ENCODE measurements at places on chromosomes 16 and 17.

- DNase-seq, result no peak
Observed at GRCh38 chr16:7714775-7715174, 382.1 kb downstream of the RBFOX1 start.

- no peak for DNase-seq
Observed at GRCh38 chr16:72219282-72219681, 47.3 kb upstream of the PMFBP1 start.

GRCh38 chr16:75578212-75578611 is 12.0 kb downstream of the GABARAPL2 start:
- DNase-seq, result no peak

DNA sequence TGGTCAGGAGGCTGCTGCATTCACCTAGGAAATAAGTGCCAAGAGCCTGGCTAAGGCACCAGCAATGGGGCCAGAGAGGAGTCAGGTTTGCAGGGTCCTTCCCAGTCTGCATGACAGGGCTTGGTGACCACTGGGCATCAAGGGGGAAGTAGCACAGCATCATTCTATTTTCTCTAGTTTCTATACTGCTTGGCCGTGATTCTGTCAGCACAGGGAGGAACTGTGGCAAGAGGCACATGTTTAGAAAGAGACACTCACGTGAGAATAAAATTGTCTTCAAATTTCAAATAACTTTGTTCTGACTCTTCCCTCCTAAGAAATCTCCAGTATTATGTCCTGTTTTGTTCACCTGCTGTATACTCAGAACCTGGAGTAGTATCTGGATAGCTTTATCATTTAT is 37.8 kb downstream of the ERN1 start:
- DNase-seq, result no peak

GRCh38 chr17:17412326-17412725 is 64.5 kb upstream of the MED9 start:
- DNase-seq, result no peak

DNA sequence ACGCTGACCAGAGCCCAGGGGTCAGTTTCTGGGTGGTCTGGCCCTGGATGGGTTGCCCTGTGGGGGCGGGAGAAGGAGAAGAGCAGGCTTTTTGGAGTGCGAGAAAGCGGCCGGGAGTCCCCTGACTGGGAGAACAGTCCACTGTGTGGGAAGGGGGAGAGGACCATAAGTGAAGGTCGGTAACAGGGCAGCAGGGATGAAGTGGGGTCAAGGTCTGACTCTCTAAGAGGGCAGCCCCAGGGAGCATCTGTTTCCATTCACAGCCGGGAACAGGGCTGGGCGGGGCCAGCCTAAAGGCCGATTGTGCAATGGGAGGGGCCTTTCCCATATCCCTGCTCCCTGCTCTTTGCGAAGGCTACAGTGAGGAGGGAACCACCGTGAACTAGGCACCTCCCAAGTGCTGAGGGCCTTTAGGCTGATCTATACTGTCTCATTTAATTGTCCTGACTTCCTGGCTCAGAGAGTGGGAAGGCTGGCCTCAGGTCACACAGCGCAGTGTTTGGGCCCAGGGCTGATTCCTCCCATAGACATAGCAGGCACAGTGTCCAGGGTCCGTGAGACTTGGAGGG is 10.4 kb upstream of the WFDC1 start:
- no peak for DNase-seq

- no peak for DNase-seq
Observed at GRCh38 chr17:40315678-40316570, 6.9 kb downstream of the RARA start.

DNA sequence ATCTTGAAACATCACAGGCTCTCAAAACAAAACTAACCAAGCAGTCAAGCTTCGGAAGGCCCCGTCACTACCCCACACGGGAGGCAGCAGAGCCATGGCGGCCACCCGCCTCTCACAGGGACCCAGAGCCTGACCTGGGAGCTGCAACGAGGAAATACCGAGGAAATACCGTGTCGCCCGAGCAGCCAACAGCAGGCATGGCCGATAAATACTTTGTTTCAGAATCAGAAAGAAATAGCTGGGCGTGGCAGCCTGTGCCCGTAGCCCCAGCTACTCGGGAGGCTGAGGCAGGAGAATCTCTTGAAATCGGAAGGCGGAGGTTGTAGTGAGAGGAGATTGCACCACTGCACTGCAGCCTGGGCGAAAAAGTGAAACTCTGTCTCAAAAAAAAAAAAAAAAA is 6.9 kb downstream of the LMF1 start:
- DNase-seq, result no peak

GRCh38 chr17:19378416-19379360 is at the start of gene MAPK7:
TSS of gene MAPK7 (plus strand) at chr17:19378498. CDS start at chr17:19378901, 403 bp downstream.
- no peak for DNase-seq

GRCh38 chr17:62751060-62751691 is 56.9 kb downstream of the MARCHF10 start:
- DNase-seq, result no peak

DNA sequence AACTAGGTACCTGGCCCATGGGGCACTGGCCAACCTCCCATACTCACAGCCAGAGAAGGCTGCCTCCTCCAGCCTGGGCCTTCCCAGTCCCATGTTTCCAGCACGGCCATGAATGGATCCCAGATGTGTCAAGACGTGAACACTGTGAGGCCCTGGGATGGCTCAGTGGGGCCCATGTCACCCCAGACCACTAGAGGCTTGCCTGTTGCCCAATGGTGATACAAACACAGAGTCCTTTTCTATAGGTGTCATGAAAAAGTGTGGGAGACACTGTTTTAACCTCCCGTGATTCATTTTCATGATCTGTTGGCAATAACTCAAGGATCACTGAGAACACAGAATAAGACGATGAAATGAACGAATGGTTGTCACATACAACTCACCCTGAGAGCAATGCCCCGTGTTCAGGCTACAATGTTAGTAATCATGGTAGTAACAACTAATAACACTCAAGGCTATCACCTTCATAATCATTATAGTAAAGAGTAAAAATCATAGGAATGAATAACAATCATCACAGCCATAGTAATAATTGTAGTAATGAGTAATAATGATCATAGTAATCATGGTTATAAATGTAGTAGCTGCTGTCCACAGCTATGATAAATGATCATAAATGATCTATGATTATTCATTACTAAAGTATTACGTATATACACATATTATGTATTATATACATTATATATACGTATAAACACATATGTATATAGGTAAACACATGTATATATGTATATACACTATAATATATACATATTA is 64.0 kb downstream of the DYNLRB2 start:
- DNase-seq, result no peak

GRCh38 chr16:56262148-56262547 is 70.9 kb downstream of the GNAO1 start:
- no peak for DNase-seq

DNA sequence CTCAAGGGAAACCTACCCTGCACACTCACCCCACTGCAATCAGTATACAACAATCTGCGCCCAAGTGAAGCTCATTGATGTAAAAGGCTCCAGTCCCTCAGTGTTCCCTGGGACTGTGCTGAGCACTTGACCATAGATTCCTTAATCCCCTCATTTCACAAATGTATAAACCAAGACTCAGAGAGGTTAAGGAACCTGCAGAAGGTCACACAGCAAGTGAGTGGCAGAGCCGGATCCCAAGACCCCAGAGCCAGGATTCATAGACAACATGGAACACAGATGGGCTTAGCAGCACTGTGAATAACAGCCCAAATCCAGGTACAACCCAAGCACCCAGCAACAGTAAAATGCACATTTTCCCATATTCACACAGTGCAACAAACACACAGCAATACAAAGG is 225.7 kb downstream of the C16orf78 start:
- DNase-seq, result no peak

GRCh38 chr16:24309258-24310142 is 53.4 kb downstream of the CACNG3 start:
- no peak for DNase-seq

- DNase-seq, result no peak
Observed at GRCh38 chr17:40443988-40444899, 994 bp downstream of the IGFBP4 start.

- peak; percentile 94 for DNase-seq
Observed at GRCh38 chr17:17823433-17824118, 13.2 kb downstream of the SREBF1 start.

DNA sequence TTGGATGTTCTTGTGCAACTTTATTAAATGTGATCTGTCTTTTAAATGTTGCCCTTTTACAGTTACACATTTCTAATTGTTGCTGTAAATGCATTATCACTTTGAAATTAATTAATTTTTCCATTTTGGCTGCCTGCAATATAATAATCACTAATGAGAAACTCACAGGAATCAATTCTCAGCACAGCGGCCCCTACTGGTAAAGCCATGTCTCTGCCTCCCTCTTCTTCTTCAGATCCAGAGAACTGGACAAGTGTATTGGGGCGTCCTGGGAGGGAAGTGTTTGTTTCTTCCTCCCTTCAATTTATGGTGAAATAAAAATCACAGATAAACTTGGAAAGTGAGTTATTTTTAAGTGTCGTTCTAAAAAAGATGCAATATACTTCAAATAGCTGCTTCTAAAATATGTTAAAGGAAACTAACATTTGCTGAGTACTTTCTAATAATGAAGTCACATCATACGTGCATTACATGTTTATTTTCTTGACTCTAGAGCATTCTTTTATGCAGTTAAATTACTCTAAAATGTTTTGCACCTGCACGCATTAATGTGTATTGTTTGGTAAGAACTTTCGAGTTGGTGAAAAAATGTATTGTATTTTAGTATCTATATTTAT is 338.0 kb downstream of the WWOX start:
- DNase-seq, result peak; percentile 24

DNA sequence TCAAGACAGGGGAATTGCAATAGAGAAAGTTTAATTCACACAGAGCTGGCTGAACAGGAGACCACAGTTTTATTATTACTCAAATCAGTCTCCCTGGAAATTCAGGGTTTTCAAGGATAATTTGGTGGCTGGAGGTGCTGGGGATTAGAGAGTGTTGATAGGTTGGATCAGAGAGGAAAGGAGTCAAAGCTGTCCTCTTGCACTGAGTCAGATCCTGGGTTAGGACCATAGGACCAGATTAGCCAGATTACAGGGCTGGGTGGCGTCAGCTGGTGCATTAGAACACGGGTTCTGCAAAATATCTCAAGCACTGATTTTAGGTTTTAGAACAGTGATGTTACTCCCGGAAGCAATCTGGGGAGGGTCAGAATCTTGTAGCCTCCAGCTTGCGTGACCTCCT is 1.8 kb upstream of the NSMCE1 start:
- no peak for DNase-seq

GRCh38 chr17:1197379-1197778 is 17.6 kb upstream of the ABR start:
- no peak for DNase-seq

DNA sequence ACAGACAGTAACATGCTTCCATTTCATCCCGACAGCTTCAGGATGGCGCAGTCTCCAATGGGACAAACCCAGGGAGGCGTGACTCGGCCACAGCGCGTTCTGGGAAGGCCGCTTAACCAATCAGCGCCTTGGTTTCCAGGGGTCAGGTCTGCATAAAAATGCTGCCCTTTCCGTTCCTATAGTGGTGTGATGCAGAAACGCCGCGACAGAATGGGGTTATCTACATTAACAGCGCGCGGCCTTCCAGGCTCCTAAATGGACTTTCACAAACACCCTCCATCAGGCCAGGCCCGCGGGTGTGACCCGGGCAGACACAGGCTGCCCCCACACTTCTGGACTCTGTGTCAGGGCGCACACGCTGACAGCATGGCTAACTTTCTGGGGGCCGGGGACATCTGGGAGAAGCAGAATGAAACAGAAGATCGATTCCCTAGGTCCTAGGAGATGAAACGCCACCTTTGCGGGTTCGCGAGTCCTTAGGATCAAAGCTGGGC is 792 bp downstream of the TMEM231 start:
- peak; percentile 67 for DNase-seq

- peak; percentile 48 for DNase-seq
Observed at GRCh38 chr17:29567554-29568330, 759 bp upstream of the TP53I13 start.

GRCh38 chr16:60200161-60200560 is 1466.0 kb upstream of the GOT2 start:
- DNase-seq, result no peak

GRCh38 chr17:81651692-81652091 is 4.7 kb downstream of the PDE6G start:
- no peak for DNase-seq

DNA sequence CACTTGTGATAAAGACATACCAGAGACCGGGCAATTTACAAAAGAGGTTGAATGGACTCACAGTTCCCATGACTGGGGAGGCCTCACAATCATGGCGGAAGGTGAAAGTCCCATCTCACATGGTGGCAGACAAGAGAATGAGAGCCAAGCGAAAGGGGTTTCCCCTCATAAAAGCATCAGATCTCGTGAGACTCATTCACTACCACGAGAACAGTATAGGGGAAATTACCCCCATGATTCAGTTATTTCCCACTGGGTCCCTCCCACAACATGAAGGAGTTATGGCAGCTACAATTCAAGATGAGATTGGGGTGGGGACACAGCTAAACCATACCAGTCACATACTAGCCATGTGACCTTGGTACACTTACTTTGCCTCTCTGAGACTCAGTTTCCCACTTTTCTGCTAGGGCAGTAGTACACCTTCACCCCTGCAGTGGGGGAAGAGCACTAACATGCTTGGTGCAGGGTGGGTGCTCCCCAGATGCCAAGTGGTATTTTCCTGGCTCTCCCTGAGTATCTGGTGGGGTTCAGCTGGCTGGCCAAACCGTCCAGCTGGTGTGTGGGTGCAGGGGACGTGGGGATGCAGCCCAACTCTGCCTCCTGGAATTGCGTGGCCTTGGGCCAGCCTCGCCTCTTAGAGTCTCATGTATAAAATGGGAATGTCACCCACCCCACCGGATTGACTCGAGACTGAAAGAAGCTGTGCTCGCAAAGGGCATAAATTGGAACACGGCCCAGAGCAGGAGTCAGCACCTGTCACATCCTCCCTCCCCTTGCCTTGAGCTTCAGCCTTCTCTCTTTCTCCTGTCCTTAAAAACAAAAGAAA is 364.1 kb downstream of the CPPED1 start:
- peak; percentile 88 for DNase-seq

GRCh38 chr17:49214676-49215360 is 4.3 kb downstream of the ABI3 start:
- peak; percentile 20 for DNase-seq

- no peak for DNase-seq
Observed at GRCh38 chr16:23501291-23501690, 9.0 kb downstream of the GGA2 start.

- no peak for DNase-seq
Observed at GRCh38 chr16:65524997-65525396, 403.1 kb upstream of the CDH11 start.

- peak; percentile 28 for DNase-seq
Observed at GRCh38 chr17:58666858-58667267, 25.0 kb downstream of the TEX14 start.

GRCh38 chr17:17742133-17742621 is 60.9 kb downstream of the RAI1 start:
- DNase-seq, result no peak

GRCh38 chr17:17096438-17097178 is 54.4 kb downstream of the MPRIP start:
- no peak for DNase-seq

DNA sequence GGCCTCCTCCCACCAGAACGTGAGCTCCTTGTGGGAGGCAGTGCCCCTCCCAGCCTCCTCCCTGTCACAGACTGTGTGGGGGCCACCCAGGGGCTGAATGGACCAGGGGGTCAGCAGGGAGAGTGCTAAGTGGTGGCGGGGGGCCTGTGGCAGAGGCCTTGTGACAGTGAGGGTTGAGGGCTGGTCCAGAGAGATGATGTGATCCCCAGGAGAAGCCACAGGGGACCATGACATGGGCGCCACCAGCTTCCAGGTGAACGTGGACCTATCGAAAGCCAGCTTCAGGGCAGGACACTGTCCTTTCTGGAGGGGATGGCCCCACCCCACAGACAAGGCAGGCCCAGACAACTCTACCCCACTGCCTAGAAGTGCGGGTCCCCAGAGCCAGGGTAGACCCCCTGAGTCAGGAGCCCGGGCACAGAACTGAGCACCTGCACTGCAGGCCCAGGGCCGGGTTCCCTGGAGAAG is 3.1 kb downstream of the SPSB3 start:
- no peak for DNase-seq

Measured in NCI-H1105 treated with DMSO at 0.1 percent for 48 hours (cell line).